Activated CD4-positive, alpha-beta T cell treated with anti-CD3 and anti-CD28 coated beads, Interleukin-2, amount 10 ng/mL, durations not matched to agents 24 days and 14 days (primary cell): ENCODE measurements at places on chromosomes 5 and 9. TPM values are rescaled to one million over a fixed set of nuclear protein-coding genes. Genes with fewer than 3 reads are reported as not detected.

- H3K4me3 ChIP-seq = no peak overlapping the region
- DNase-seq = no peak
- H3K27me3 ChIP-seq = peaks cover 8% of the 10 kb centered on the region
- peaks cover 9% of the 10 kb centered on the region for H3K4me1 ChIP-seq
- H3K36me3 ChIP-seq = no peaks in the 10 kb centered on the region
- no peak overlapping the region for H3K27ac ChIP-seq
These were observed 5.3 kb downstream of the DOK3 start for GRCh38 chr5:177504086-177505056.

DNA sequence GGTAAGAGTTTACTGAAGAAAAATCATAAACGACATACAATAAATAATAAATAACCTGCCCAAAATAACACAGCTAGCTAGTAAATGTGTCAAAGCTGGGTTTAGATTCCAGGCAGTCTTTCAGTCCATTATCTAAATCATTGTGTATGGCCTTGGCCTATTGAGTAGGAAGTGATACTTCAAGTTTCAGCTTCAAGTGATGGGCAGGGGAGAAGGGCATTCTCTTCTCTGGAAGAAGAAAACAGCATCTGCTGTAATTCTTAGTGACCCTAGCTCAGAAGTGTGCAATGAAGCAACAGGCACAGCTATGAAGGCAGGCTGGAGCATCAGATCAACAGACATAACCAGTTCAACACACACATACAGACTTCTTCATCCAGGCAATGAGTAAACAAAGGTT, 42.5 kb downstream of the FNIP1 start:
- H3K27me3 ChIP-seq = no peaks in the 10 kb centered on the region
- peak overlapping the region; percentile 4 for H3K27ac ChIP-seq
- H3K4me1 ChIP-seq = peaks cover 25% of the 10 kb centered on the region

LIX1 gene
- not detected in 2 replicates for total RNA-seq

DNA sequence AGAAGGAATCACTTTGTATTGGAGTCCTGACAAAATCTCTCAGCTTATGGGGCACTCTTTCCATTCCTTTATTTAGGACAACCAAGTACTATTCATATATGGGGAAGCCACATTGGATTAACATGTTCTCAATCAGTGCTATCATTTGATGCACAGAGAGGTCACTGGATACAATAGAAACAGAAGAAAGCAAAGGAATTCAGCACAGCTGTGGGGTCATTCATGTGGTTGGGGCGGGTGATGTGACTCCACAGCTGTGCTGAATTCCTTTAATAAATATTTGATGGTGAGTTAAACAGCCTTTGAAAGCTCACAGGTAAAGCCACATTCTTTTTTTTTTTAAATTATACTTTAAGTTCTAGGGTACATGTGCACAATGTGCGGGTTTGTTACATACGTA, 854 bp upstream of the TEX48 start:
- DNase-seq = no peak
- peaks cover 66% of the 10 kb centered on the region for H3K4me1 ChIP-seq
- H3K27ac ChIP-seq = no peak overlapping the region
- no peaks in the 10 kb centered on the region for H3K27me3 ChIP-seq
- H3K4me3 ChIP-seq = no peak overlapping the region

LCP2 gene
- 278 and 283 TPM in 2 replicates for total RNA-seq

DNA sequence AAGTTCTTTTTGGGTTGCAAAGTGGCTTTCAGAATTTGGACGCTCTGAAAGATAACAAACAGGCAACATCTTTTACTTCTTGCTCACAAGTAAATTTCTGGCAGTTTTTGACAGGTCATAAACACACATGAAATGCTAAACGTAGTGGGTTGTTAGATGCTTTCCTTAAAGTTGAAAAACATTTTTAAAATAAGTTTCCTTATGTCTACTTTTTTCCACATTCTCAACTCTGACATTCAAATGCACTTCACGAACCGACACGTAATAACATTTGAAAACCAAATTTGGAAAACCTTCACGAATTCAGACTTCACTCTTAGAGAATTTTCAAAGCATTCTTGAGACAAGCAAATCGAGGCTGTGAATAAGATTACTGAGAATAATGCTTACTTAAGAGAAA, 26.9 kb downstream of the MTX3 start:
- no peak overlapping the region for H3K4me3 ChIP-seq
- peaks cover 3% of the 10 kb centered on the region for H3K27me3 ChIP-seq
- peak overlapping the region; percentile 90 for H3K27ac ChIP-seq
- no peaks in the 10 kb centered on the region for H3K36me3 ChIP-seq
- DNase-seq = no peak

SIGMAR1 gene
- 117 and 128 TPM in 2 replicates for total RNA-seq

- peaks cover 19% of the 10 kb centered on the region for H3K4me1 ChIP-seq
- H3K27me3 ChIP-seq = peaks cover 81% of the 10 kb centered on the region
- H3K27ac ChIP-seq = peak overlapping the region; percentile 80
These were observed 207.0 kb downstream of the MEF2C start for GRCh38 chr5:88675708-88676636.

FRMPD1 gene
- total RNA-seq = not detected in 2 replicates

- H3K27ac ChIP-seq = no peak overlapping the region
- no peaks in the 10 kb centered on the region for H3K4me1 ChIP-seq
- no peaks in the 10 kb centered on the region for H3K27me3 ChIP-seq
- no peaks in the 10 kb centered on the region for H3K36me3 ChIP-seq
These were observed 32.7 kb upstream of the DMRTA1 start for GRCh38 chr9:22413884-22414283.

SPINK13 gene
- total RNA-seq = not detected in 2 replicates

DNA sequence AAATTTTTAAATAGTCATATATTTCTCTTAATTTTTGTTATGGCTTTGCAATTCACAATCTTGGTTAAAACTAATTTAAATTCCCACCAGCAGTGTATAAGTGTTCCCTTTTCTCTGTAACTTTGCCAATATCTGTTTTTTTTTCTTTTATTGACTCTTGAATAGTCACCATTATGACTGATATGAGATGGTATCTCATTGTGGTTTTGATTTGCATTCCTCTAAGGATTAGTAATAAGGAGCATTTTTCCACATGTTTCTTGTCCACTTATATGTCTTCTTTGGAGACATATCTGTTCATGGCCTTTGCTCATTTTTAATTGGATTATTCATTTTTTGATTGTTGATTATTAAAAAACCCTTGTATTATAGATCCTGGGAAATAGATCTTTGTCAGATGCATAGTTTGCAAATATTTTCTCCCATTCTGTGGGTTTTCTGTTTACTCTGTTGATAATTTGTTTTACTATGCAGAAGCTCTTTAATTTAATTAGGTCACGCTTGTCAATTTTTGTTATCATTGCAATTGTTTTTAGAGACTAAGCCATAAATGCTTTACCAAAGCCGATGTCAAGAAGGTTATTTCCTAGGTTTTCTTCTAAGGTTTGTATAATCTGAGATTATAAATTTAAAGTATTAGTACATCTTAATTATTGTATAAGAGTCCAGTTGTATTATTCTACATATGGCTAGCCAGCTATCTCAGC, 610.9 kb downstream of the CHSY3 start:
- H3K4me3 ChIP-seq = no peak overlapping the region
- H3K36me3 ChIP-seq = no peaks in the 10 kb centered on the region
- no peak for DNase-seq
- no peak overlapping the region for H3K27ac ChIP-seq

SYK gene
- 0.05 and 0.16 TPM in 2 replicates for total RNA-seq

HAVCR2 gene
- total RNA-seq = 70.0 and 73.1 TPM in 2 replicates

CDC25C gene
- 6.7 and 7.9 TPM in 2 replicates for total RNA-seq

DNA sequence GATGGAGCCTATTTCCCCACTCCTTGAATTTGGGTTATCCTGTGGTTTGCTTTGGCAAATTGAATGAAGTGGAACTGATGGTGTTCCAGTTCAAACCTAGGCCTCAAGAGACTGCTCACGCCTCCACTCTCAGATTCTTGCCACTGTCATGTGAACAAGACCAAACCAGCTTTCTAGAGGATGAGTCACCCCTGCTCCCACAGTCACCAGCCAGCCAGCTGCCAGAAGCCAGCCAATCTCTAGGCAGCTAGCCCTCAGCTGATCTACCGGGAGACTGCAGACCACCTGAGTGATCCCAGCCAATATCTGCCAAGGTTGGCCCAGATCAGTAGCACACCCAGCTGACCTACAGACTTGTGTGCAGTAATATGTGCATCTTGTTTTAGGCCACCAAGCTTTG, 300.6 kb downstream of the TMEM38B start:
- H3K27me3 ChIP-seq = no peaks in the 10 kb centered on the region
- no peaks in the 10 kb centered on the region for H3K36me3 ChIP-seq
- no peak overlapping the region for H3K4me3 ChIP-seq
- DNase-seq = no peak
- H3K4me1 ChIP-seq = no peaks in the 10 kb centered on the region

GRCh38 chr9:95415158-95415557, 97.6 kb upstream of the FANCC start:
- DNase-seq = no peak
- no peak overlapping the region for H3K27ac ChIP-seq
- H3K4me1 ChIP-seq = peaks cover 2% of the 10 kb centered on the region
- H3K27me3 ChIP-seq = no peaks in the 10 kb centered on the region
- no peaks in the 10 kb centered on the region for H3K36me3 ChIP-seq

PLAC8L1 gene
- total RNA-seq = 0.57 and 1.2 TPM in 2 replicates

- no peaks in the 10 kb centered on the region for H3K27me3 ChIP-seq
- DNase-seq = no peak
- no peaks in the 10 kb centered on the region for H3K4me1 ChIP-seq
- H3K27ac ChIP-seq = no peak overlapping the region
These were observed 81.0 kb upstream of the TRIO start for GRCh38 chr5:14062178-14062577.

- H3K4me1 ChIP-seq = no peaks in the 10 kb centered on the region
- H3K27me3 ChIP-seq = no peaks in the 10 kb centered on the region
- H3K4me3 ChIP-seq = no peak overlapping the region
- no peaks in the 10 kb centered on the region for H3K36me3 ChIP-seq
These were observed 104.9 kb upstream of the FTMT start for GRCh38 chr5:121746763-121747162.

DNA sequence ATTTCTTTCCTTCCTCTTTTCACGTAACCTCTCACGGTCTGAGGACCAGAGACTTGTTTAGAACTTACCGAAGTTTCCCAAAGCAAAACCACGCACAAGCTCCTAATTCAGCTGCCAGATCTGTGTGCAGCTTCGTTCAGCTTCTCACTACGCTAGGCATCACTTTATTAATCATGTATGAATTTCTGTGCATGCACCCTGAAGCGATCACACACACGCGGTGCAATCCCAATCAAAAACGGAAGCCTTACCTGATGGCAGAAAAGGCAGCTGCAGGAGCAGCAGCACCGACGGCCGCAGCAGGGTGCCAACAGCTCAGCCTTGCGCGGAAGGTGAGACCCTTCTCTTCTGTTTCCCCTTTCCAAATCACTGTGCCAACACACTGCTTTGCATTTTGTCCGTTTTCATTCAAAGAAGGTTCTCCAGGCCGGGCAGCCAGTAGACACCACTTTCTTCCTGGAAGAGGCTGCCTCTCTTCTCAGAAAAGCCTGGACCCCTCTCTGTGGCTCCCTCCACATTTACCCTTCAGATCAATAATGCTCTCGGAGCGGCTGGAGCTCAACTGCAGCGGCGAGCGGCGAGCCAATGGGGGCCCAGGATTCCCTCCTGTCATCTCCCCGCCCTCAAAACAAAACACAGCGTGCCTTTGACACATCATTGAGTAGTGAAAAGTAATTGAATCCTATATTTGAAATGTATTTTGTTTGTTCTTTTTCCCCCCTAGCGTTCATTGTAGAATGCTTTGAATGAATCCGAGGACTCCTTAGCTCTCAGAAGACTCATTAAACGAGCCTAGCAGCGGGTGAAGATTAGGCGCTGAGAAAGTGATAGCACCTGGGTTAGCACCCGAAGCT, at the start of gene CDH12:
Gene CDH12, minus strand, starts transcription at position 538 of the 854 bp plus-strand sequence.
- H3K36me3 ChIP-seq = no peaks in the 10 kb centered on the region
- DNase-seq = peak; percentile 51
- H3K4me3 ChIP-seq = peak within 1 kb of the TSS; percentile 57
- peaks cover 6% of the 10 kb centered on the region for H3K4me1 ChIP-seq
- peaks cover 8% of the 10 kb centered on the region for H3K27me3 ChIP-seq
- no peak within 1 kb of the TSS for H3K27ac ChIP-seq

DNA sequence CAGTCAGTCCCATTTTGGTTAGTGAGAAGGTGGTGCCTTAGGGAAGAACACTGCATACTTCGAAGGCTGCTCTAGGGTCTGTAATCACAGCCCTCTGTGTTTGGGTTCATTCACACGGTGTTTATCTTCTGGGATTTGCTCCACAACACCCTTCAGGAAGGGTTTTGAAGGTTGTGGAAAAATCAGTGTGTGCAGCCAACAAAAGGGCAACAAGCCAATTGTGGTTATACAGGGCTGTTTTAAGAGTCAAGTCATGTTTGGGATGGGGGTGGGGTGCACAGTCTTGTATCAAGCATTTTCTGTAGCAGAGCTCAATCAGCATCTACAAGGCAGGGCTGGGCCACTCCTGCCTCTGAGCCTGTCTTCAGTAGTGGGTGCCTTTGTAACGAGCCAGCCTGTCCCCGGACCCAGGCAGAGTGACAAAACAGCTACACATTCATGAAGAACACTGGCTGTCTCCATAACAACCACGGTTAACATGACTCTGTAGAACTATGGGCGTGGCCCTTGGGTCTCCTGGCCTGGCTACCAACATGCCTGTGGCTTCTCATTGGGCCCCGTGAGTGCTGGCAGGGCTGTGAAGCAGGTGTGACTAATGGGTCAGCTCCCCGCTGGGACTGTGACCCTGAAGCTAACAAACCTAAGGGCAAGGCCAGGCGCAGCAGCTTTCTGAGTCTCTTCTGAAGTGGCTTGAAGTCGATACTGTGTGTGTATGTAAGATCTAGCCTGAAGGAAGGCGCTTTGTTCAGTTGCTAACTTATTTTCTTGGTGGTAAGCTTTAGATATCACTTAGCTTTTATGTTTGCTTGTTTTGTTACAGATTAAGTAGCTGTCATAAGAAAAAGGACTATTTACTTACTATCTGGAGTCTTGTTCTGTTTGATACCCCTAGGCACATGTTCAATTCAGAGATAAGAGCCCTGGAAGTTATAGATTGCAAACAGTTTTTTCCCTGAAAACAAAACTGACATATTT, 27.9 kb upstream of the GOLM1 start:
- H3K36me3 ChIP-seq = no peaks in the 10 kb centered on the region
- DNase-seq = no peak
- H3K27ac ChIP-seq = no peak overlapping the region
- no peaks in the 10 kb centered on the region for H3K4me1 ChIP-seq
- H3K4me3 ChIP-seq = no peak overlapping the region
- peaks cover 2% of the 10 kb centered on the region for H3K27me3 ChIP-seq

GRCh38 chr9:95382433-95382832, 64.9 kb upstream of the FANCC start:
- H3K27me3 ChIP-seq = peaks cover 41% of the 10 kb centered on the region
- H3K27ac ChIP-seq = no peak overlapping the region
- DNase-seq = no peak
- H3K36me3 ChIP-seq = no peaks in the 10 kb centered on the region
- H3K4me3 ChIP-seq = no peak overlapping the region

PCDHGA5 gene
- total RNA-seq = 0.19 and 0.51 TPM in 2 replicates
